ENCODE measurements at places on chromosomes 2 and 18.
A peak's percentile ranks its signal among the peaks of the same experiment; 100 is the strongest.

GRCh38 chr2:190545093-190545492, 10.6 kb upstream of the NEMP2 start:
- DNase-seq: no peak

DNA sequence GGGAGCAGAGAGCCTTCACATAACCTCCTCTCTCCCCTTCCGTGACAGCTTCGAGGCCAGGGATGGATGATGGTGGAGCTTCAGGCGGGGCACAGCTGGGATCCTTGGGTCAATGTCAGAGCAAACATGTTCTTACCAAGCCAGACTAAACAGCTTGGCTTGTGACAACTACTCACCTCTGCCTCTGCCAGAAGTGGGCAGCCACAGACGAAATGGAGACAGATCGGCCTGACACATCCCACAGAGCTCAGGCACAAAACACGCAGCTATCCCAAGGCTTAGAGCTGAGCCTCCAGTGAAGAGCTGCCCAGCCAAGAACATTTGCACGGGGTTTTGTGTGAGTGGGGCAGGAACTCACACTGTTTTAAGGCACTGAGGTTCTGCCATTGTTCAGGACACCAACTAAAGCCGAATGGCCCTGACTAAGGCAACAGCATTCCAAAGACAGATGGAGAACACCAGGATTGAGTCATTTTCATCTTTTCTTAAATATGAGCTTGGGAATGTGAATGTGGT, 12.8 kb downstream of the PXDN start:
- peak; percentile 32 for DNase-seq

DNA sequence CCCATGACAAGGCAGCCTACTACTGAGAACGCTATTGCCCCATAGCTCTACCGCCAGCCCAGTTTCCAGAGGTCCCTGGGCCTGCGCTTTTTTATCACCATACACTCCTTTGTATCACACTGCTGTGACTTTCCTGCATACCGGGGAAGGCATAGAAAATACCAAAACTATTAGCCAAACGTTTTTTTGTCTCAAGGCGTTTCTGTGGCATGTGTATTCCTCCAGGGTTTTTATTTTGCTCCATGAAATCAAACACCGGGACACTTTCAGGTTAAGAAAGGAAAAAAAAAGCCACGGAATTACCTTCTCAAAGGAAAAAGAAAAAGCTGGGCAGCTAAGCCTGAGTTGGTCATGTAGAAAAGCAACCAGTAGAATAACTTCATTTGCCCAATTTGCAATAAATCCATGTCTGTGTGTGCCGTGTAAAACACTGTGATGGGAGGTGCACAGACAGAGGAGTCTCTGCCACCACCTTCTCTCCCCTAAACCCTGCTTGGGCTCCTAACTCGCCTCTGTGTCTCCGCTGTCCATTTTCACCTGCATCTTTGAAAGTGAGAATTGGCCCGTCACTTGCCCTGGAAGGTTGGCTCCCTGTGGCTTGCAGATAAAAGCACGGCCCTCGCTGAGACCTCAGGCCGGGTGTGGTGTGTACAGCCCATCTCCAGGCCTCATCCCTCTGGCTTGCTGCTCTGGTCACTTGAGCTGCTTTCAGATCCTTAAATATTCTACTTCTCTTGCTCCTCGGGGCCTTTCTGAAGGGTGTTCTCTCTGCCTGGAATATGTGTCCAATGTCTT, 1.7 kb downstream of the AMER3 start:
- no peak for DNase-seq

DNA sequence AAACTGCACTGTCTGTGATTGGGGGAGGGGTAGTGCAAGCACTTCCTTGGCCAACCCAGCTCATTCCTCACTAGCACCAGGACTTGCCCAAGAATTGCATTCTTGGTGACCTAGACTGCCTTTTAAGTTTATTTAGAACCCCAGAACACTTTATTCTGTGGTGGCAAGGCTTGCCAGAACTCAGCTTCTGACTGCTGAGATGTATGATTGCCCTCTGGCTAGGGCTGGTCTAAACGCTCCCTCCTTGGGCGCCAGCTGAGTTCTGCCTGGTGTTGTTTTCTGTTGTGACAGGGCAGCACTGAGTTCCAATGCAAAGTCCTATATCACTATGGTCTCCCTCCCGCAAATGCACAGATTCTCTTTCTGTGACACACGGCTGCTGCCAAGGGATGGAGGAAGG, 247.7 kb downstream of the ZNF385B start:
- DNase-seq: no peak

DNA sequence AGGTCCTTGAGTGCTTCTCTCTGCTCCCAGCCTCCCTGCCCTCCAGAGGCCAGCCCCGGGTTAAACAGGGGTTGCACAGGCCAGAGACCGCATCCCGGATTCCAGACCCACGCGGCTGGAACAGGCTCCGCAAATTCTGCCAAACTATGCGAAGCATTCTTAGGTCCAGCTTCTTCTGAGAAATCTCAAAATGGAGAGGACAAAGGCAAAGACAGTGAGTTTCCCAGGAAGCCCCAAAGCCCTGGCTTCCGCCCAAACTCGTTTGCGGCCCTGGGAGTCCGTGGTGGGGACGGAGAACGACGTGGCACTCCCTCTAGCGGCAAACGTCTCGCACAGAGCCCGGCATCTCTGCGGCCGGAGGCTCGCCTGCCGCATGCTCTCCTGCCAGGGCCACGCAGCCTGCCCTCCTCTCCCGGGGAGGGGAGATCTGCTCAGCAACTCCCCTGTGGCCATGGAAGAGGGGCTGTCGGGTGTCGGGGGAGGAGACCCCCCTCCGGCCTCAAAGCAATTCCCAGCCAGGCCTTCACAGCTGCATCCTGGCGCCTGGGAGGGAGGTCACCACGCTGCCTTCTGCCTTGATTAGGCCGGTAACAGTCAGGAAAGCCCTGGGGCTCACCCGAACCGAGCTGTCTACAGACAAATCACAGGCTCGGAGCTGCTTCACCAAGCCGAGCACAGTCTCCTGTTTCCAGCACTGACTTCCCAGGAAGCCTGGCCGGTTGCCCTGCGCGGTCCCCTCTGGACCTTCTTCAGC, 33.4 kb upstream of the KLHL29 start:
- peak; percentile 91 for DNase-seq

DNA sequence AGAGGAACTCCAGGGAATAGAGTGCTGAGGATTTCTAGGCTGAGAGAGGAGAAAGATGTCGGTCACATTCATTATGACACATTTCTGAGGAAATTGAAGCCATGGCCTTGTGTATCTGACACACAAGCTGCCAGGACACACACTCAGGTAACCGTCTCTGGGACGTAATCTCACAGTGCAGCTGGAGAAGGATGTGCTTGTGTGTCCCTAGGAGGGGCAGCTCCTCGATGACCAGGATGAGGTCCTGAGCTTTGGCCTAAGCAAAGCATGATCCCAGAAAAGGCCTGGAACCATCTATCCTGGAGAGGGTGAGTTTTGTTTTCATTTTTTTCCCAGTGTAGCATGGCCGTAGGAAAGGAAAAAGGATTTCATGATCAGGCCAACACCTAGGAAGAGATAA, 102.2 kb downstream of the CAPN13 start:
- DNase-seq: no peak

DNA sequence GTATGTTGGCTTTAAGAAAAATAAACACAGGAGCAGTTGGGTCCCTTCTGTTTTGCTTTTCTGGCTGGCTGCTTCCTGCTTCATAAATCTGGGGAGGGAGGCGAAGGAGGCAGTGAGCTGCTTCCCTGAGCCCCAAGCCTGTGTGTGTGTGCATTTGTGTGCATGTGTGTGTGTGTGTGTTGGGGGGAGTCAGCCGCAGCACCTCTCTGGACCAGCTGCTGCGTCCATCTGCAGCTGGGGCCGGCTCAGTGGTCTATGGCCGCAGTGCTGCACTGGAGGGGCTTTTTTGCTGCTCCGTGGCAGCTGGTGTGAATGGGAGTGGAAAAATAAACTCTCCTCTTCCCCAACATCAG, 192.3 kb downstream of the RNF144A start:
- no peak for DNase-seq

DNA sequence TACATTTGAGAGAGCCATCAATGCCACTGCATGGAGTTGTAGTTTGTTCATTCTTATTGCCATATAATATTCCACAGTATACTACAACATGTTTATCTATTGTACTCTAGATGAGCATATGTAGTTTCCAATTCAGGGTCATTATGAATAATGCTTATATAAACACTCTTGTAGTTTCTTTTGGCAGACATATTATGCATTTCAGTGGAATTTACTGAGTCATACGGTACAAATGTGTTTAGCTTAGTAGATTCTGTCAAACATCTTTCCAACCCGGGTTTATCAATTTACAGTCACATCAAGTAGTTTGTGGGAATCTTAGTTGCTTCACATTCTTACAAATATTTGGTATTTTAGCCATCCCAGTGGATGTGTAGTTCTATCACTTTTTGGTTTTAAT, 161.1 kb downstream of the KCNH7 start:
- no peak for DNase-seq

- no peak for DNase-seq
Measured at GRCh38 chr2:54183972-54184371, 68.6 kb downstream of the ACYP2 start.

GRCh38 chr2:181235683-181236459, 221.3 kb upstream of the ITGA4 start:
- no peak for DNase-seq

DNA sequence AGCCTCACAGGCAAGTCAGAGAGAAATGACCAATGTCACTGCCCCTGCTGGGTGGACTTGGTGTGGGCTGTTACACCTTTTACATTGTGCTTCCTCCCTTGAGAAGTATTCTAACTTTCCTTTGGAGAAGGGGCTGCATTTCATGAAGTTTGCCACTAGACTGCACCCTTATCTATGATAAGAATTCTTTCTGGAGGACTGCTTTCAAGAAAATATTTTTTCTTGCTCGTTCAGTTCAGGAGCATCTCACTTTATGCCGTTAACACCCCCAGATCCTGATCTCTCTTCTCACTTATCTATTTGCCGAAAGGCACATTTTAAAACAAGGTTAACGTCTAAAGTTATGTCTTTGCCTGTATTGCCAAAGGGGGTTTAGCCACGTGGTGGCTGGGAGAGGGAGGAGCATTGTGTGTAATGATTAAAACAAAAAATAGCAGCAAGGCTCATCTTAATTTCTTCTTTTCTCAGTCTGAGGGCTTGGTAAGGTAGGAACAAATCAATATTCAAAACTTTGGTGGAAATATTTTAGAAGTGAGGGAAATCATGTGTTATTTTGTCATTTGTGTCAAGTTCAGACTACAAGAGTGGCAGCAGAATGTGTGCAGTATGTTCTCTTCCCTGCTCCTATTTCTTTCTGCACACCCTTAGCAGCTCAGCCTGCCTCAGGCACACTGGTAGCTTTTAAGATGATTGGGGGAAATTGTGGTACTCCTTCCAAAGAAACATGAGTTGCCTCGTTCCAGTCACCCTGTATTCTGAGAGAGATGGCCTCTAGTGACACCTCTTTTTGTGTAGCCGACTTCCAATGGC, 1.6 kb upstream of the IGFBP5 start:
- no peak for DNase-seq

DNA sequence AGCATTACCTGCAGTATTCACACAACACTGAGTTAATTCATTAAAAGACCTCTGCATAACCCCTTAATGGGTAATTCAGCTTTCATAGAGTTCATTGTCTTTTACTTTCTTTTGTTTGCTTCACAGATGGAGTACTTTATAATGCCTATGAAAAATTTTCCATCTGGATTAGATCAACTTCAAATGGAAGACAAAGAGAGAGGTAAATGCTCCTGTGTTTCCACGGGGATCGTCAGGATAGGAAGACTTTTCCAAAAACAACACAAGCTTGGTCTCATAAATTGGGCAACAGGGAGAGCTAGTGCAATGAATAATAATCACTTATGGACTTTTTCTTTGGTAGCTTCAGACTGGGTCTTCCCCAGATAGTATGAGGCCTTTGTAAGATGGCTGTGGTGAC, 100.7 kb downstream of the ICOS start:
- DNase-seq: no peak

GRCh38 chr2:127039387-127040031, 67.4 kb downstream of the BIN1 start:
- DNase-seq: no peak

All from uterus (tissue), 4 donors.